Bladder microvascular endothelial cell (primary cell): ENCODE measurements at places on chromosomes 16 and 17. TPM values are rescaled to one million over a fixed set of nuclear protein-coding genes. Genes with fewer than 3 reads are reported as not detected.

RCVRN gene
- total RNA-seq, result not detected in 2 replicates

CHP2 gene
- not detected in 2 replicates for total RNA-seq

GUCY2D gene
- not detected in 2 replicates for total RNA-seq

CES1 gene
- total RNA-seq, result 0.16 TPM in 1 of 2 replicates, not detected in the other

OR1A1 gene
- total RNA-seq, result under 0.01 TPM in 1 of 2 replicates, not detected in the other

MSLN gene
- total RNA-seq, result not detected in 2 replicates

ZNF594 gene
- total RNA-seq, result 2.9 and 5.4 TPM in 2 replicates
